ENCODE measurements at places on chromosomes 12 and 14.

GRCh38 chr14:89424241-89424640 lies 7.2 kb upstream of the FOXN3 start:
- DNase-seq: no peak

DNA sequence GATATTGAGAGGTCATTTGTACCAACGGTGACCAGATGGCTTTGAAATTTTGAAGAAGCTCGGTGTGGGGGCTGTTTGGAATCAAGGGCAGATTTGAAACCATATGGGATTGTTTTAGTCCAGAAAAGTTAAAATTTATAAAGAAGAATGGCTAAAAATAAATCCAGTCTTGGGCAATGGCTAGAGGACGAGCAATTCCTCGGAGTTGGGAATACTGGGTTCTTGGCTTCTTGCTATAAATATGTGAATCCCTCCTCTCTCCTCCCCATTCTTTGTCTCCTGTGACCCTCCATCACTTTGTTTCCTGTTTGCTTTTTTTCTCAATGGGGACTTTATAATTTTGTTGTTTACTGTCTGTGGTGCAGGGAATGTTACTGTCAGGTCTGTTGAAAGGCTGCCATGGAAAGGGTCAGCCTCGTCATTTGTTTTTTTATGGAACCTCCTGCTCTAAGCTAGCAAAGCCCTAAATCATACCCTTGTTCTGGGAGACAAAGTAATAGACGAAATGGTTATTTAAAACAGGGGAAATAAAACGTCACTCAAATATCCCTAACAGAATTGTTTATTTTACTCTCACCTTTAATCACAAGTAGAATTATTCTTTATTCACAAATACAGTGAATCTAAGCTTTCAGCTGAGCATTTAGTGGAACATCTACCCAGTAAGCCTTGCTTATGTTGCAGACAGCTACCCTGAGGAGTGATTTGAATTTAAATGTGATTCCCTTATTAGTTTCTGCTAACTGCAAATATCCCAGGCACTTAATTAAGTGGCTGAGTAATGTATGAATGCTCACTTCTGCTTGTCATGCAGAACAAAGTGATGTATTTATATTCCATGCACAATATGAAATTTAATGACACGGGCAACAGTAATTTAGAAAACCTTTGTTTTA lies 273.1 kb upstream of the NOVA1 start:
- DNase-seq: no peak

GRCh38 chr14:76337635-76338545 lies 38.0 kb upstream of the ESRRB start:
- no peak for DNase-seq

DNA sequence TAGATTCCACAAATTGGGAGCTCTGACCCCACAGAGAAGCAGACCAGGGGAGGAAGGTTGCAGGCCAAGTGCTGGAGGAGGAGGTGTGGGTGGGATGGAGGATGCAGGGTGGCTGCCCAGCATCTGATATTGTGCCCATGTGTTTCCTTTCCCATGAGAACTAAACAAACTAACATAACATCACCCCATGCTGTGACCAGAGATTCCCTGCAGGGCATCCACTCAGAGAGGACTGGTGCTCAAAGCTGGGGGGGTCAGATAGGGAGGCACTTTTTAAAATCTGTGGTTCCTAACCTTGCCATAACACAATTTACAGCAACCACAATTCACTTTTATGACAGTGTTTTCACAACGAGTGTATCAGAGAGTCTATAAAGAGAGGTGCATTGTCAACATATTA lies 1277.6 kb downstream of the AACS start:
- DNase-seq: no peak

DNA sequence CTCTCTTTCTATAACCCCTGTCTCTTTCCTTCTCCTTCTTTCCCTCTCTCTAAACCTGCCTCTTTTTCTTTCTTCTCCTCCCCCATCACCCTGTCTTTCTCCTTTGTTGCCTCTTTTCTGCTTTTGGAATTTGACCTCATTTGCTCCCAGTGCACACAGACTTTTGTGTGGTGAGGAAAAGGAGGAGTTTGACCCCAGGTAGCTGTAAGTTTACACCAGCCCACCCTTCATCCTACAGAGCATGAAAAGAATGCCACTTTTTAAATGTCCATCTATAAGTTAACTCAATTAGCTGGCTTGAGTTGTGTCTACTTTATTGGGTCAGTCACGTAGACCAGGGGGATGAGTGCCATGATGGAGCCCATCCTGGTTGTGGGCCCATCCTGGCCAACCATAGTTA lies 146.8 kb upstream of the SLC38A2 start:
- DNase-seq: no peak

- DNase-seq: no peak
Measured at GRCh38 chr14:51449681-51450080, 202.0 kb upstream of the FRMD6 start.

DNA sequence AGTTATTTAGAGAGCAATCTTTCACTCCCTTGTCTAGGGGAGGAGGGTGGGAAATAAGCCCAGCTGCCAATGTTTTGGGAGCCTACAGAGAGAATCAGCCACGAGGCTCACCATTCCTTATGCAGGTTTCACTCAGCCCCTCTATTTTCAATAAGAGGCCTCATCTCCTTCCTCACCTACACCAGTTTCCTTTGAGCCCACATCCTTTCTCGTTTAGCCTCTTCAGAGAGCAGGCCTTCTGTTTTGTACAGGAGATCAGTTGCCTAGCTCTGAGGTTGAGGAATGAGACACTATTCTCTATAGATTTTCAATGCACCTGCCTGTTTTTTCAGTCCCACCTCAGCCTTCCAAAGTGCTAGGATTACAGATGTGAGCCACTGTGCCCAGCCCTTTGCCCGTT lies 17.9 kb downstream of the SNAPC1 start:
- no peak for DNase-seq

- DNase-seq: no peak
Measured at GRCh38 chr12:86421333-86421732, 165.1 kb upstream of the MGAT4C start.

DNA sequence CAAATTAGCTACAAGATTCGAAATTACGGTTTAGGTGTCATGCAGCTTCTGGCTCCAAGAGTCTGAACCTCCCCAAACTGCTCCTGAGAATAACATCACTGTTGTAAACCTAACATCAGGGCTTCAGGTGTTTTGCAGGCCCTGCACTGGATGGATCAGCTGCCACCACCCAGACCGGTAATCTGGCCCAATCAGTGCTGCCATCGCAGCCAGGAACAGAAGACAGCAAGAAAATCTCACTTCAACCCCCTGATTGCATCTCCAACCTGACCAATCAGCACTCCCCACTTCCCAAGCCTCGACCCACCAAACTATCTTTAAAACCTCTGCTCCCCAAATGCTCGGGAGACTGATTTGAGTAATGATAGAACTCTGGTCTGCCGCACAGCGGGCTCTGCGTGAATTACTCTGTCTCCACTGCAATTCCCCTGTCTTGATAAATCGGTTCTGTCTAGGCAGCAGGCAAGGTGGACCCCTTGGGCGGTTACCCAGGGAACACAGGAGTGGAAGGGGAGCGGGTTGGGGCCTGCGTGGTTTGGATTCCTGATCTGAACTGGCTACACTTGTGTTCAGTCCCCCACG lies 268.5 kb upstream of the SFSWAP start:
- DNase-seq: no peak
